NCI-H226 (cell line): ENCODE measurements at places on chromosomes 6 and 20.

GRCh38 chr6:35569011-35569461, 56.3 kb upstream of the TULP1 start:
- no peak for DNase-seq

GRCh38 chr6:76593668-76594067, 521.2 kb upstream of the IMPG1 start:
- DNase-seq: no peak

DNA sequence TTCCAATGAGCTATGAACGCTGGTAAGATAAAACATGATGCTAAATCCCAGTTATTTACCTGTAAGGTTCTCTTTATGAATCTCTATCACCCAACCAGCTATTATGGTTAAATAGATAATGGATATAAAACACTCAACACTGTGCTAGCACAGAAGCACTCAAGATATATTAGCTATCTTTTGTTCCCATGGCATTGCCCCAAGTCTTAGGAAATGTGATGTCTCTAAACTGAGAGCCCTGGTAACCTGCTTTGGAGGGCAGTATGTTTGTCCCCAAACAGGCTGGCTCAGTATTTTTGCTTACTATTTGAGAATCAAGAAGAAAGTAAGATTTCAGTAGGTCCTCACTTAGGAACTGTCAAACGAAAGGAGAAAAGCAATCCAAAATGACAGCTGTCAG, 90.5 kb downstream of the BTBD9 start:
- no peak for DNase-seq

DNA sequence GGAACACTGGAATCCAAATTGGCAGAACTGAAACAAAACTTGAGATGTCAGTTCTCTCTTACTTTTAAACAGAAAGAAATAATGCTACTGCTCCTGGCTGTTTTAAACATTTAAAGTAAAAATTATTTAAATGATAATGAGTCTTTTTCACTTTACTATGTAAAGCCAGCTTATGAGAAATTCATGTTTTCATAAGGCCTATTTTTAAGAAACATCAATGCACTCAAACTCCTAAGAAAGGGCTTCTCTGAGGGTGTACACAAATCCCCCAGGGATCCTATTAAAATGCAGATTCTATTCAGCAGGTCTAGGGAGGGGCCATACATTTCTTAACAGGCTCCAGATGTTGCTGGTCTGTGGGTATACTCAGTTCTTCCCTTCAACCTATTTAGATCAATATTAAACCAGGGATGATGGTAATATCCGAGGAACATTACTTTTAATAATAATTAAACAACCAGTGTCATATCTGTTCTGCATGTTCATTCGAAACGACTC, 2.3 kb downstream of the FERMT1 start:
- DNase-seq: no peak

DNA sequence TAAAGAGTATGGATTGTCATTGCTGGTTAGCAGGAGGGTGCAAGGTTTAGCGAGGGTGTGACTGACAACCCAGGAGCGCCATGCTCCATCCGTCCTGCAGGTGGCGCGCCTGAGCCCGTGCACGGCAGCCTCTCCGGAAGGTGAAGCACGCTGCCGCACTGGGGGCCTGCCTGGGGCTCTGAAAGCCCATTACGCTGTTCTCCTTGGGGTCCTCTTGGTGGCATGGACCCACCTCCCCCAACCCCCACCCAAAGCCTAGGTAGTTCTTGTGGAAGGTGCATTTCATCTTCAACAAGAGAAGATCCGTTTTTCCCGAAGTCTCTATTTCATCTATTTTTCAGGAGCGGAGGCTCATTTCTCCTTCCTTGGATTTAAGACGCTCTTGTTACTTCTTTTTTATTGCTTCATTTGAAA, 197.4 kb upstream of the KCNG1 start:
- no peak for DNase-seq

DNA sequence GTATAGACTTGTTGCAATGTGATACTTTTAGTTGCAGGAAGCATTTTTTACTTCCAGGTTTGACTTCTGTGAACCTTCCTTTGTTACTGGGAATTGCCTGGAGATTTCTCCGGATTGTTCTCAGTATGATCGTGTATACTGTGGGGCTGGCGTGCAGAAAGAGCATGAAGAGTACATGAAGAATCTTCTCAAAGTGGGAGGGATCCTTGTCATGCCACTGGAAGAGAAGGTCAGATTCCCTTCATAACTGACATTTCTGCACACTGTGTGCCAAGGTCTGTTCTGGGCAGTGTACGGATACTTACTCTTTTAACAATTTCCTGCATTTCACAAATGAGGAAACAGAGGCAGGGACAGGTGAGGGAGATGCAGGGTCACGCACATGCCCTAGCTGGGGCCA, 9.7 kb downstream of the PCMTD2 start:
- DNase-seq: no peak

DNA sequence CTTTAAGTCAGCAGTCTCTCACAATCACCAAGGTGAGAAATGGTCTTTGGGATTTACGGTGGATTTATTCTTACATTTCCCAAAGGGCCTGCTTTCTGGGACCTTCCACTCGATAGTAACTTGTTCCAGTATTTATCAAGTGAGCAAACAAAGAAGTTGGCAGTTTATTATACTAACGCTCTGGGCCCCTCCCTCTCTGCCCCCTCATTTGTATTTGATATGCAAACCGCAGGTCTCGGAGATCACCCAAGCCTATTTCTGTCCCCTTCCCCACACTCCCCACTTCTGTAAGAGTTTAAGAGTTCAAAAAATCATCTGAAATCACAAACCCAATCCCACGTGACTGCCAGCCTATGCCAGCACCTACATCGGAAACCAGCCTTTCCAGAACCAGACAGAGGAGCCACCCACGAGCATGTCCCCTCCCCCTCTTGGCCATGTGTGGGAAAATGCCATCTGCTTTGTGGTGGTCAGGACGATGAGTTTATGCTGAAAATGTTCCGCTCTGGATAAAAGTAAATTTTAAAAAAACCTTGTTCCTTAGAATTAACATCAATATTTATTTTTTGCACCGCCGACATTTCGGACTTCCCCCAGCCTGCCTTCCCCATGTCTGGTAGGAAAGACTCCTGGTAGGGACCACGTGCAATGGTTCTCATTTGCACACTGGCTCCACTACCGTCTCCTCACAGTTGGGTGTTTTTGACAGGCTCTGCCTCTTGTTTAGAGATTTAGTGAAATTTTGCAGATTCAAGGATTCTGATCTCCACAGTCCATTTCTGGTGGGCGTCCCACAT, 281.0 kb downstream of the TFAP2C start:
- no peak for DNase-seq

DNA sequence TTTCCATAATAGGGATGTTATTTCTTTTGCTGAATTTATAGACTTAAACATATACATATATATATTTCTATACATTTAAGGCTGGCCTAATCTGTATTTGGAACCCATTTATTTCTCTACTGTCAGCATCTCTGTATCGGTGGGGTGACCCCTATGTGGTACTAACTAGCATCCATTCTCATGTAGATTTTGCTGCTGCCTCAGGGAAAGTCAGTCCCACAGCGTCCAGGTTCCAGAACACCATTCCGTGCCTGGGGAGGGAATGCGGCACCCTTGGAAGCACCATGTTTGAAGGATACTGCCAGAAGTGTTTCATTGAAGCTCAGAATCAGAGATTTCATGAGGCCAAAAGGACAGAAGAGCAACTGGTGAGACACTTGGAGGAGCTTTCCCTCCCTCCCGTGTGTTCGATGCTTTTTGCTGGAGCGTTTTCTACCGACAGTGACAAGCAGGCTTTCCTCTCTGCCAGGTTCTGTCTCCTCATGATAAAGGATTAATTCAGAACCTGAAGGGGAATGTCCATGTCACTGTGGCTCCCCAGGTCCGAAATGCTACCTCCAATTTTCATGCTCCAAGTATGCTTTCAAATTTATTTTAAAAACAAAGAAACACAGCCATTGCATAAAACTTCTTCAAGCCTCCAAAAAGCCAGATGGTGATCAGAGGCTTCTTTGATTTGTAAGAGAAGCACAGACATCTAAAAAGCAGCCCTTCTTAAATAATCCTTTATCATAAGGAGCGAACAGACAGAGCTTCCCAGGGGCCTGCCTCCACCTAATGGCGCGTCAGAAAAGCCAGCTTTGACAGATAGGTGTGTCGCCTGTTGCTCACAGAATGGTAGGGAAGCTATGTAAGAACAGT, 13.1 kb downstream of the TNFAIP3 start:
- DNase-seq: no peak

- peak; percentile 18 for DNase-seq
Measured at GRCh38 chr6:127111526-127111925, 6.9 kb upstream of the RSPO3 start.
